ENCODE measurements at places on chromosomes 4 and X.

DNA sequence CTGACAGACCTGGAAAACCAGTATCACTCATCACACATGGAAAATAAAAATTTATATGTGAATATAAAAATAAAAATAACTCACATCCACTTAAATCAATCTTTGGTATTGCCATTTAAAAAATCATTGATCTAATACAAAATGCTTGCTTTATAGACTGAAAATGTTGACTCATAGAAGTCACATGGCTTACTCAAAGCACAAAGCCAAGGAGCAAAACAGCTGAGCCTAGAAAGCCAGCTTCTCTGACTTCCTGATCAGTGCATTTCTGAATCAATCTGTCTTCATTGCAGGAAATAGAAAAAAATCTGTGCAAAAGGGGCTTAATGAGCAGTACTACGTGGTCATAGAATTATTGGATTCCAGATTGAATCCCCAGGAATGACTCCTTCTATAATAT, 176.9 kb upstream of the HS3ST1 start:
- DNase-seq: no peak

DNA sequence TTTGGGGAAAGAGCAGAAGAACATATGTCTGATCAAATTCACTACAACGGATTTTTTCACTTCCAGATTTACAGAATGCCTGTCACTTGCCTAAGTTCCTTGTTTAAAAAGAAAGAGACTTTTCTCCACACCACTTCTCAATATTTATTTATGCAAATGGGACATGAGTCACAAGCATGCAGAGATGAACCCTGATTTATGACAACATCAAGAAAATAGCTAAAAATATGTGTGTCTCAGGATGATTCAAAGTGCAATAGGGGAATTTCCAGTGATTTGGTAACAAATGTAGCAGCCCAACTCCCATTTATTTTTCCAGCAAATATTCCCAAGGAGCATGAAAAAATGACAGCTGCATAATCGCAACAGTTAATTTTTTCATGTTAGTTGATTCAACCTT, 180.4 kb upstream of the FAT1 start:
- DNase-seq: no peak

DNA sequence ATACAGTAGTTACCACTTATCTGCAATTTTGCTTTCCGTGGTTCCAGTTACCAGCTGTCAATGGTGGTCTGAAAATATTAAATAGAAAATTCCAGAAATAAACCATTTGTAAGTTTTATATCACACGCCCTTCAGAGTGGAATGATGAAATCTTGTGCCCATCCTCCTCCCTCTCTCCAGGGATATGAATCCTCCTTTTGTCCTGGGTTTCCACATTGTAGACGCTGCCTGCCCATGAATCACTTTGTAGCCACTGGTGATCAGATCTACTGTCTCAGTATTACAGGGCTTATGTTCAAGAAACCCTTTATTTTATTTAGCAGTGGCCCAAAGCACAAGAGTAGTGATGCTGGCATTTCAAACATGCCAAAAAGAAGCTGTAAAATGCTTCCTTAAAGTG, 198.6 kb downstream of the KCNIP4 start:
- no peak for DNase-seq

DNA sequence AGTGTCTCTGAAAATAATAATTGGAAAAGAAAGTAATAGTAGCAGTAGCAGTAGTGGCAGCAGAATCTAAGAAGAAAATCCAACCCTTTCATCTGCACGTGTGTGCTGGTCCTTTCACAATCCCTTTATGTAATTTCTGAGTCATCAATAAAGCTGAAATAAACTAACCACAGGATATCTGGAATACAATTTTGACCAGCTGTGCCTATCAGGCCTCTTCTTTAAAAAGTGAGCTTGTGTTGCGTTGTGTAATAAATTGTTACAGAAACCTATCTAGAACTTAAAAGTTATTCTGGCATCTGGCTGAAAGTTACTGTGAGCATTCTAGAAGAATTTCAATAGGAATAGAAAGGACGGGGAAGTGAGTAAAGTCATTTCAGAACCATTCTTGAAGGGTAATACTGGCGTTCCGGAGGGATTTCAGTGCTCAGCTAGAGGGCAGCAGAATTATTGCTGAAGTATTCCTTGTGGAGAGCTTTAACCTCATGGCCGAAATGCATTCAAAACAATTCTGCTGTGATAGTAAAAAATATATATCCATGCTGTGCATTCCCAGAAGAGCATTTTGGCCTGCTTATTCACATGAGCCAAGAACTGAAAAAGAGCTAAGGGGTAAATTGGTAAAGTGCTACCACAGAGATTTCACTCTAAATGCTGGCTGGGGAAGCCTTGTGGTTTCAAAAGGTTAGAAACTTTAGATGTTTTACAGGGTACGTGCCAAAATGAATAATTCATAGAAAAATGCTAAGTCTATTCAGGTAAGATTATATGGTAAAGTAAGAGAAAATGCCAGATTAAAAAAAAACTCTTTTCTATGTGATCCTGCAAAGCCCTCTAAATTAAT, 260.6 kb downstream of the NKX6-1 start:
- no peak for DNase-seq

- DNase-seq: no peak
Measured at GRCh38 chr4:154014407-154015321, 225.8 kb upstream of the SFRP2 start.

GRCh38 chr4:99947608-99948007, 1.2 kb upstream of the DNAJB14 start:
- DNase-seq: no peak

GRCh38 chr4:16085822-16086221, 2.0 kb upstream of the PROM1 start:
- DNase-seq: no peak

GRCh38 chr4:76307660-76308014, 1.1 kb downstream of the STBD1 start:
- no peak for DNase-seq

- no peak for DNase-seq
Measured at GRCh38 chrX:123830309-123830708, 29.5 kb upstream of the XIAP start.

- DNase-seq: no peak
Measured at GRCh38 chrX:95290455-95290854, 1394.2 kb upstream of the DIAPH2 start.

DNA sequence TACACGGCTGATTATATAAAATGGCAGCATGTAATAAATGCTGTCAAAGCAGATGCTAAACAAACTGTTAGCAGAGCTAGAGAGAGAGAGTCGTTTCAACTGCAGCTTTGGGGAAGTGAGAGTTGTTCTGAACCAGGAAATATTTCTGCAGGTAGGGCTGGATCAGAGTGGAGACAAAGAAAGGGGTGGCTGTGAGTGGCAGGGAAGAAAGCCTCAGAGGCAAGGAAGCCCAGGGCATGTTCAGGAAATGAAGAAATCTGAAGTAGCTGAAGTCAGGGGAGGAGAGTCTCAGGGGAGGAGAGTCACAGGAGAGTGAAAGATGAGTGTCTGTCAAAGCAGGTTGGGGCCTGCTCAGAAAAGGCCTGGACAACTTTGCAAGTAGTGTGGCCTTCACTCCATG, 48.4 kb upstream of the RPS6KA3 start:
- no peak for DNase-seq

DNA sequence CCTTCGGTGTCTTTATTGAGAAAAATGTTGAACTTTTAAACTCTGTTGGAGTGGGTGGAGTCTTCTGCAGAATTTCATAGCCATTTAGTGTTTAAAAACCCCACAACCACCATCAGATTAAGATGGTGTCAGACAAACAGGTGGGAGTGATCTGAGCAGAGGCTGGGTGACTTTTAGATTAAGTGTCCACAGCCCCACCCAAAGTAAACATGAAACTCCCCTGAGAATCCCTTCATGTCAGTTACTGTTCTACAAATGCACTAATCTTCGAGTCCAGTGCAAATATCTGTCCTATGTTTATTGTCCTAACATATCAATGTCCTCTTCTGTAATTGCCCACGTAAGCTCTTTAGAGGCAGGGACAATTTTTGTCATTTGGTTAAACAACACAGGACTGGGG, 175.6 kb upstream of the RBPJ start:
- DNase-seq: no peak

DNA sequence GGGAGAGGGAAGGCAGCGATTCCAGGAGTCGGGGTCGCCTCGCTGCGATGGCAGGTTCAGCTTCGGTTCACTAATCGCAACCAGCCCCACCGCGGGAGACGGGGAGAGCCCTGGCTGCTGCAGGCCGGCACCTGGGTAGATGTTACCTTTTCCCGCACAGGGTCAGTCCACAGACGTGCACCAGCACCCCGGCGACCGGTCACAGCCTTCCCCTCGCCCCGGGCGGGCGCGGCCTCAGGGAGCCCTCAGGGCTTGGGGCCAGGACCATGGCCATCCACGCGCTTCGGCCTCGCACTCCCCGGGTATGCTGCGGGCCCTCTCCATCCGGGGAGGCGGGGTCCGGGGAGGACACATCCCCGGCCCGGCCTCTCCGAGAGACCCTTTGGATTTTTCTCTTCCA, 26.1 kb upstream of the EXOC1L start:
- no peak for DNase-seq

- peak; percentile 94 for DNase-seq
Measured at GRCh38 chr4:15001869-15002658, at the start of gene CPEB2. Gene CPEB2, plus strand, starts transcription at chr4:15002481. Its CDS starts 193 bp downstream, at chr4:15002674.

DNA sequence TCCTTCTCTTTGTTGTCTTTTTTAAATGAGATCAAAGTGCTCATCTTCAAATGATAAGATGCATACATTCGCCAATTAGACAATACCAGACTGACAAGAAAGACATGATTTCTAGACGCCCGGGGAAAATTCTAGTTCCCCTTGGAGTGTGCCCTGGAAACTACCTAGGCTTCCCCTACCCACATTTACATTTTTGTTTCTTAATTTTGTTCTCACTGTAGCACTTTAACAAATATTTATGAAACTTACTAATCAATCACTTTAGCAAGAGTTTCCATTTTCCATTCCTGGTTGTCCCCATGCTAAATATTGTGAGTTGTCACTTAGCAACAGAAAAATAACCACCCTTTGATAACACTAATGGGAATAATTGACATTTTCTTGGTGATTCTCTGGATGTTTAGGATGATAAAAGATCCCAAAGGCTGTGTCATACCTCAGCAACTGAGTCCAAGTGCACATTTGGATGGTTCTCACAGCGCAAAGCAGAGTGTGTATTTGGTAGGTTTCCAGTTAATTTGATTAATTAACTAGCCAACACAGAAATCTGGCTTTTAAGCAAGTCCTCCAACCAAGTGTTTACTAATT, 69.6 kb downstream of the FGFBP1 start:
- DNase-seq: no peak

- no peak for DNase-seq
Measured at GRCh38 chrX:11244636-11245035, 48.6 kb upstream of the AMELX start.

DNA sequence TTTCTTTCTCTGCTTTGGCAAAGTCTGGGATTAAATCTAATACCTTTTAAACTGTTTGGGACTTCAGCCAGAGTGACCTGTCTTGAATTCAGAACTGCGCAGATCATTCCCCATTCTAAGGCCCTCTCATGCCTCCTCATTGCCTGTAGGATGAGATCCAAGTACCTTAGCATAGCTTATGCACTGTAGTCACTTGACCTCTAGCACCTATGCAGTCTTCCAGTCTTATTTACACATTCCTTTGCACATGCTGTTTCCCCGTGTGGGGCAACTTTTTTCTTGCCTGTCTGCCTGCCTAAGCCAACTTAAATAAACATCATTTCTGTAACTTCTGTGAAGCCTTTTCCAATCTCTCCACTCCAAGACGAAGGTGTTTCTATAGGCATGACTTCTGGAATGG, 68.4 kb downstream of the AR start:
- DNase-seq: no peak

DNA sequence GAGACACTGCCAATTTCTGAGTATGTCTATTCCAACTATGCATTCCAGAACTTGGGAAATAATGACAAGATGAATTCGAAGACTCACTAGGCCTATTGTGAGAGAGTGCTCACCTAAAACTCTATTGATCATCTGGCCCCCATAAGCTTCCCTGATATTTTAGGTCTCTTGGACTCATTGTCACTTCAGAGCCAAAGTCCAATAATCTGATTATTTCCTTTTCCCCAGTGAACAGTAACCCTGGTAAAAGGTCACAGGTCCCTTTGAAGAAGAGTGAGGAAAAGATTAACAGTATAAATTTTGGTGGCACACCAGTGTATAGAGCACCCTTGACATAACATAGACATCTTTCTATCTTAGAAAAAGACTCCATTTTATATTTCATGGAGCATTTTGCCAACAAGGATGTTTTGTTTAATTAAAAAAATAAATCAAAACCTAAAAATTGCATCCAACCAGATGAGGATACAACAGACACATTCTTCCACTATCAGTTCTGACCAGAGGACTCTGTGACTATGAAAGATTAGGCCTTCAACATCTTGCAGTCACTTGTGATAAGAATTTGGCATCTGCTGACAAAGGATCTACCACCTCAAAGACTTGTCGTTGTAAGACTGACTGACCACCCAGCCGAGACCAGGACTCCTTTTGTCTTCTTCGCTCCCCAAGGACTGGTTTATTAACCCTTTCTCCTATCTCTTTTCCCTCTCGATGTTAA, 191.9 kb downstream of the MAB21L2 start:
- no peak for DNase-seq

DNA sequence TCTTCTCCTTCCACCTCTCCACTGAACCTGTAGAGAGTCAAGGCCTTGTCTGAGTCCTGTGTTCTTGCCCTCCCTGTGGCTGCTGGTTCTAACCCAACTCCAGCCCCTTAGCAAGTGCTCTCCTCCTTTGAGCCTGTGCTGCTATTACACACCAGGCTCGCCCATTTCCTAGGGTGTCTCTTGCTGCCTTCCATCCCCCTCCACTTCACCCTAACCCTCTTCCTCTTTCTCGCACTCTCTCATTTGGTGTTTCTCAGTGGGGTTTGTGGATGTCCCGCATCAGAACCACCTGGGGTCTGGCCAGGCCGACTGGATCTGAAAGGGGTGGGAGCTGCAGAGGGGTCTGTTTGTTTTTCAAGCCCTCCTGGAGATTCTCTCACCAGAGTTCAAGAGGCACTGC, 156.7 kb downstream of the SPRY1 start:
- DNase-seq: no peak

DNA sequence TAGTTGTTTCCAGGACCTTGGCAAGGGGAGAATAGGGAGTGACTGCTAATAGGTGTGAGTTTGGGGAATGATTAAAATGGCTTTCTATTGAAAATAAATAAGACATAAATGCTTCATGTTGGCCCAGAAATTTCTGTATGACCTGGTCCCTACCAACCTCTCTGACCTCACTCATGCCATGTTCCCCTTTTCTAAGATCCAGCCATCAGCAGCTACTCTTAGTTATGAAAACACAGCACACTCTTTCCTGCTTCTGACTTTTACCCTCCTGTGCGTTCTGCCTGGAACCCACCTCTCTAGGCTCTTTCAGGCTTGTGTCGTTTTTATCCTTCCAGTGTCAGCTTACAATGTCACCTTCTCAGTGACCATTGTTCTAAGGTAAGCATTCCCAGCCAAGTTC, 14.8 kb upstream of the CXCL5 start:
- no peak for DNase-seq

DNA sequence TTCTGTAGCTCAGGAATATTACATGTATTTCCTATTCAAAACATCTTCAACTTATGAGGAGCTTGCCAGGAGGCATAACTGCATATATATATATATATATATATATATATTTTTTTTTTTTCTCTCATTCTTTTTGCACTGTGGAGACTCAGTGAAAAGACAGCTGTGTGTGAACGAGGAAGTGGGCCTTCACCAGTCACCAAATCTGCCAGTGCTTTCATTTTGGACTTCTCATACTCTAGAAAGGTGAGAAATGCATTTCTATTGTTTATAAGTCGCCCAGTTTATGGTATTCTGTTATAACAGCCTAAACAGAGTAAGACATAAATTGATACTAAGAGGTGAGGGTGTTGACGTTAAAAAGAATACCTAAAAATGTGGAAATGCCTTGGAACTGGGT, 710.6 kb downstream of the TRAM1L1 start:
- DNase-seq: no peak

Measured in activated CD8-positive, alpha-beta memory T cell treated with anti-CD3 and anti-CD28 coated beads, Interleukin-2, amount 10 ng/mL, durations not matched to agents 7 days and 5 days (primary cell).